ENCODE measurements at places on chromosomes 1 and 21.

- no peak for DNase-seq
Observed at GRCh38 chr1:84912726-84913554, 19.9 kb upstream of the LPAR3 start.

- DNase-seq, result no peak
Observed at GRCh38 chr1:227747948-227748495, 12.8 kb downstream of the SNAP47 start.

DNA sequence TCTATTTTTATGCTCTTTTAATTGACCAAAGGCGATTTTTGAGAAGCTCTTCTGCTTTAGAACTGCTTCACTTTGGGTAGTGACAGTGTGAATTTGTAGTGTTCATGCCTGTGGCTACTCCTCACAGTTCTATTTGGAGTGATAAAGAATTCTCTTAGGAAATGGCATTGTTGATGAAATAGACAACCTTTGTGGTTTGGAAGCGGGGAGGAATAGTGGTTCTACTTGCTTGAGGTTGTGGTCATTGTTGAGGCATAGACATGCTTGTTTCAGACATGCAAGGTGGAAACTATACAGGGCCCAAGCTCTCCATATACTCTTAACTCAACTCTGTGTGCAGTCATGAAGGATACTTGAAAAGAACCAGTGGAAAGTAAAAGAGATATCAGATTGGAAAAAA, 481.1 kb upstream of the NEGR1 start:
- DNase-seq, result no peak

DNA sequence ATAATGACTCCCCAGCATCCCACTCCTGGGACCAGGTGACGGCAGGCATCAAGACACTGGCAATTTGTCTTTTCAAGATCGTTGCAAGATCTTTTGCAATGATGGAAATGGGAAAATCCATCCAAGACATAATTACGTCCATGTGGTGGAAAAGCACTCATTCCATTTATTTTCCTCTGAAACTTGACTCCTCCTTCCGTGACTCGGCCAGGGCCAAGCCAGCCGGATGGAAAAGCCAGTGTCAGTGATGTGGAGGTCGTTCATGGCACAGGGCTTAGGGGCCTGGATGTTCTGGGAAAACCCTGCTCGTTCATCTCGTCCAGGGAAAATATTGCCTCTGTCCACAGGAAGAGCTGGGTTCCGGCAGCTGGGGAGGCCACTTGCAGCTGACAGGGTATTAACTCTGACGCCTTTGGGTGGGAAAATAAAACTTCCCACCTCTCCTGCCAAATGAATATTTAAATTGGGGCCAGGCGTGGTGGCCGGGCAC, 46.2 kb downstream of the C1orf198 start:
- DNase-seq, result no peak

- no peak for DNase-seq
Observed at GRCh38 chr1:215484171-215484939, 82.7 kb upstream of the KCTD3 start.

DNA sequence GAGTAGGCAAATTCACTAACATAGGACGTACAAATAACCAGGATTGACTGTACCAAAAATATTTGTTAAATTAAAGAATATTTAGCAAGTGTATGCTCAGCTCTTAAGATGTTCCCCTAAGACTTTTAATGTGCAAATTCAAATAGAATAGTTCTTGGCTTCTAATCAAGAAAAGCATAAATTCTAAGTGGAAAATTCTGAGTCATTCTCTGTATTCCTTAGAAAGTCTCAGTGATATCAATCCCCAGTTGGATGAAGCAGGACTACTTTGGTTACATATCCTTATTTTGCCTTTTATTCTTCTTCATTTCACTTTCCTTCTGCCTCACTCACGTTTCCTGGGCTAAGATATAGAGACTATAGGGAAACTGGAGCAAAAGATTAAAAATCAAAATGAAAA, 130.2 kb downstream of the IFI44 start:
- no peak for DNase-seq

DNA sequence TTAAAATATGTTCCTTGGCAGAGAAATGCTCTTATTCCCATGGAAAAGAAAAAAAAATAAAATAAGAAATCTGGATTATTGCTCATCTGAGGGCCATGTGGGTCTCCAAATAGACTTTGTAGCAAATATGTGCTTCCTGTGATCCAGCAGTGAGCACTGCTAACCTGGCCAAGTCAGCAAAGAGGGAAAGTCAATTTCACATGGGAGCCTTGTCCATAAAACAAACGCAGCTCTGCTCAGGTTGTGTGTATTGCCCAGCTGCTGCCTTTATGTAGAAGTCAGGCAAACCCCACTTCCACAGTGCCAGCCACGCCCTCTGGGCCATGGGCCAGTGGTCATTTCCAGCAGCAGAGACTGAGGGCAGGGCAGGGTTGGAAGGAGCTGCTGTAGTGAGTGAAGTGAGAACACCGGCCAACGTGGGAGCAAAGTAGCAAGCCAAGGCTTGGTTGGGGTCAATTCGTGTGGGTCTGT, 174.3 kb downstream of the LYPLAL1 start:
- DNase-seq, result no peak

DNA sequence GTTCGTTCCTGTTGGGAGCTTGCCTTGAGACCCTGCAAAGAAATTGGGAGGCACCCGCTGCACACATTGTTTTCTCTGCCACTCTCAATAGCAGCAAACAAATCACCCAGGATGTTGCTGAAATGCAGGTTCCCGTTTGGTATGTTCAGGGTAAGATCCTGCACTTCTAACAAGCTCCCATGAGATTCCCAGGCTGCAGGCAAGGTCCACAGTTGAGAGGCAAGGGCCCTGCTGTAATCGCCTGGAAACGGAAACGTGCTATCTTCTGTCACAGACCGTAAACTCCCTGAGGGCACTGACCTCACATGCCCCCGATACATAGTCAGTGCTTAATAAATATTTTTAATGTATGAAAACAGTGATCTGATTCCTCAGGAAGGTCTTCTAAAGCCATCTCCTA, 37.8 kb downstream of the XCL1 start:
- no peak for DNase-seq

GRCh38 chr1:24992124-24992760, 62.2 kb upstream of the RUNX3 start:
- DNase-seq, result no peak

GRCh38 chr21:41367301-41367944, 5.6 kb downstream of the MX2 start:
- no peak for DNase-seq

GRCh38 chr1:214404571-214405213, 123.7 kb downstream of the SMYD2 start:
- no peak for DNase-seq

DNA sequence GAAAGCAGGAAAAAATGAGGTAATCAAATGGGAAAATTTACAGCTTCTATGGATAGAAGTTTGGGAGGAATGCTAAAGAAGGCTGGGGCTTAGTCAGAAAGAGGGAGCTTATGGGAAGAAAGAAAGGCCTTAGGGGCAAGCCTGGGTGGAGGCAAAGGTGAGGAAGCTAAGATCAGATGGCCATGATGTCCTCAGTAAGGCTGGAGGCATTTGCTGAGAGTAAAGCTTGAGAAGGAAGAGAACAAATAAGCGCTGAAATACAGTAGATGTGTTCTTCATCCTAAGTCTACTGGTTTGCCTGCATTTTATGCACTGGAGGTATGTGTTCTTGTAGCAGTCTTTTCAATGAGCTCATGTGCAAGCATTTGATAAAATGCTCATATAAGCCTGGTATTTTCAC, 355.4 kb downstream of the BRINP2 start:
- no peak for DNase-seq

DNA sequence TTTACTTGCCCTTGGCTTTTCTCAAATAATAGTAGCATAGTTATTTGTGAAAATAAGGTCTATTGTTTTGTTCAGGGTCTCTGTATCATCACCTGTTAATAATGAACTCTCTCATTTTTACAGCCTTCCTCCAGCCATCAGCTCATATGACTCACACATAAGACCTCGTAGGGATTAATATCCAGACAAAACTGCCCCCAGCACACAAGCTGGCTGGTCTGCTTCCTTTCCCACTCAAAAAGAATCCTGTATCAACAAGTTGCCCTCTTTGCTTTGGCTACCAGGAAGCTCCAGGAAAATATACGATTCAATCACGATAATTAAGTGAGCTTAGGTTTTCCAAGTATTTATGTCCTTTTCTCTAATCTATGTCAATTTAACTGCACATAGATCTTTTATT, 119.2 kb downstream of the DMRTB1 start:
- no peak for DNase-seq

GRCh38 chr1:190312763-190313162, 164.9 kb downstream of the BRINP3 start:
- no peak for DNase-seq

DNA sequence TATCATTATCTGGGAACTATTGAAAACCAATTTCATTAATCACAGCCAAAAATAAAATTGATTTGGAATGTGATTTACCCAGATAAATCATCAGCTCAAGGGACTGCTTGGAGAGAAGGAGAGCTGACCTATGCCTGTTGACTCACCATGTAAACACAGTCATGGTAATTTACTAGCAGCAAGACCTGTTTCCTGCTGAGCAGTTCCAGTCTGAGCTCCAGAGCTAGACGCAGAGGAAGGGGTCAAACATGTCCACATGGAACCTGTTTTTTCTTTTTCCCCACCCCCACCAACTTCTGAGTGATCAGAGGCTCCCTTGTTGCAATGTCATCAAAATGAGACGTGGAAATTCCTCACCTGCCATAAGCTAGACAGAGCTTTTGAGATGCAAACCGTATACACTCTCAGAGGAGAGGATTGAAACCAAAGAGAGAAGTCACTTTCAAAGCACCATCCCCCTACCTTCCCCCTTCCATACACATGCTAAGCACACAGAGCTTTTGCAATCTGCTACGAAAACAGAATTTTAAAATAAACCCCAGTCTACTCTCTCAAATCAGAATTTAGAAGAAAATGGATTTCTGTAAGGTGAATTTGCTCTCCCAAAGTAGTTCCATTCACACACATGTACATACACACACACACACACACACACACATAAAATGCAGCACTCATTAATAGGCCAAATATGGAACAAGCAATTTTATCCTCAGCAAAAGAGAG, 55.9 kb upstream of the PTGFRN start:
- no peak for DNase-seq

DNA sequence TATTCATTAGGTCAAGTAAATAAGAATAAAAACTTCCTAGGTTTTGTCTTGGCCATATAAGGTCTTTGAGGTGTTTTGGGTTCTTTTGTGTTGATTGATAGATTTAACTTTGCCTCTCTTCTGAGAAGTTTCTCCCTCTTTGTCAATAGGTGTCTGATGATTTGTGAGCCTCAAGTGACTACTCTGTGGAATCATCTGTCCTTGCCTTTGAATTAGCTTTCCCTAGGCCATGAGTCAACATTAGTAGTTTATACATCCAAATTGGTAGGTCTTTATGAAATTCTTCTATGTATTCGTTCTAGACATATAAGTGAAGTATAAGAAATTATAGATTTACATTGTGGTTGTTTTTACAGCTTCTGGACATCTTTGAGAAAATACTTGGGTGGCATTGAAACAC, 864.4 kb downstream of the USP25 start:
- no peak for DNase-seq

DNA sequence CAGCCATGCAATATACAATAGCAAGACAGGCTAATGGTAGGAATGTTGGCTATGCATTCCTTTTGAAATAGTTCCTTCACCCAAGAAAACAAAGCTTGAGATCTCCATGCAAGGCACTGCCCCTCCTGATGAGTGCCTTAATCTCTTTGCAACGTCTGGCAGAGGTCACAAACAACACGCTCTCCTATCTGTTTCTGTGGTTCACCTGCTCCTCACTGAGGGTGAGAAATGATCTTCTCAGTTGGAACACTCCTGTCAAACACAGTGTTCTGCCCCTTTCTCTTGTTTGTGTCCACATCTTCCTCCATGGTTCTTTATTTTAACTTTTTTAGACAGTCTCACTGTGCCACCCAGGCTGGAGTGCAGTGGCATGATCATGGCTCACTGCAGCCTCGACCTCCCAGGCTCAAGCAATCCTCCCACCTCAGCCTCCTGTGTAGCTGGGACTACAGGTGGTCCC, 21.2 kb upstream of the XPR1 start:
- no peak for DNase-seq

DNA sequence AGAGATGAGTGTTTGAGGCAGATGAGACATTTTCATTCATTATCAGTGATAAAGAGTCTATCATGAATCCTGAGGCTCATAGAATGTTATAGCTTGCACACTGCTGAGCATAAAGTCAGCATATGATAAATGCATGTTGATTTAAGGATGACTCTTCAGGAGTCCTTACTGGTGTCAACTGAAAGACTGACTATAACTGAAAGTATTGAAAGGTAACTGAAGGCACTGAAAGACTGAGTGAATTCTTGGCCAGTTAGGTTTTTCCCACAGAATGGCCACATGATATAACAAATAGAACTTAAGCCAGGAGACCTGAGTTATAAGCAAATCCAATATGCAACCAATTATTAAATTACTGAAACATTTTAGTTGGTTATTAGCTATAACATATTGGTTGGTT, 69.0 kb upstream of the HSD17B7 start:
- DNase-seq, result no peak

GRCh38 chr1:178682429-178682828, 42.6 kb upstream of the RALGPS2 start:
- DNase-seq, result no peak

DNA sequence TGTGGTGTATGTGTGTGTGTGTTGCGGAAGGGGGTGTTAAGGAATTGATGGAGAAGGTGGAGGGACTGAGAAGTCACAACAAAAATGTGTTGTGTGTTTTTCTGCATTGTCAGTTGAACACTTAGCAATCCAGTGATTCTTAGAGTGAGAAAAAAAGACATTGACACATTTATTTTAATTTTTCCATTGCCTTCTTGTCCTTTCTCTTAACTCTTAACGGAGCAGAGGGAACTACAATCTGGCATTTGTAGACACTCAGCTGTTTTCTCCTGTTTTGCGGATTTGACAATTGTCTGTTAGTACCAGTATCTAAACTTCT, 725 bp downstream of the C1orf53 start:
- no peak for DNase-seq

DNA sequence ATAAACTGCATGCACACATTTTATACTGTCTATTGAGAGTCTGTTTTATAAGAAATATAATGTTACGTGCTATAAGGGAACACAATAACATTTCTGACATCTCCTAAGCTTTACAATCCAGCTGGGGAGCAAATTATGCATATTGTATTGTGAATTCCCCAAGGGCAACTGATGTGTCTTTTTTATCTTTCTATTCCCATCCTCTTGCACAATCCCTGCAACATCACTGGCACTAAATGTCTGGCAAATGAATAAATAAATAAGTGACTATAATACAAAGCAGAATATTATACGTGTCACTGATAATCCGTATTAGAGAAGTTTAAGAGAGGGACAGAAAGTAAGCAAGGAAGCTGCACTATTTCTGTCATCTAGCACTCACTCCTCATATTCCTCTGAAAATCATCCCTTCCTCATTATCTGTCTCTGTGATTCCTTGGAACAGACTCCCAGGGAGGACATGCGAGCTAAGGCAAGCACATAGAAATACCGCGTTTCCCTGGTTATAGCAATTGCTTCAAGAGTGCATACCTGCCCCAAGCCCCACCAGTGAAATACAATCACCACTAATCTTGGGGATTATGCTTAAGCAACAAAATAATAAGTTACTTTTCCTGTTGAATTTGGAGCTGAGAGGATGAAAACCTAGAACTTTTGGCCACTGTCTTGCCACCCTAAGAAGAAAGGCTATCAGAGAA, 205.4 kb downstream of the SMYD3 start:
- DNase-seq, result no peak
